Activated CD4-positive, alpha-beta T cell treated with anti-CD3 and anti-CD28 coated beads for 48 hours (primary cell): ENCODE measurements at places on chromosomes 5 and 9.

- no peak for DNase-seq
Measured at GRCh38 chr5:58081435-58081834, 378.5 kb downstream of the PLK2 start.

- no peak for DNase-seq
Measured at GRCh38 chr5:83827111-83827557, 106.5 kb upstream of the HAPLN1 start.

DNA sequence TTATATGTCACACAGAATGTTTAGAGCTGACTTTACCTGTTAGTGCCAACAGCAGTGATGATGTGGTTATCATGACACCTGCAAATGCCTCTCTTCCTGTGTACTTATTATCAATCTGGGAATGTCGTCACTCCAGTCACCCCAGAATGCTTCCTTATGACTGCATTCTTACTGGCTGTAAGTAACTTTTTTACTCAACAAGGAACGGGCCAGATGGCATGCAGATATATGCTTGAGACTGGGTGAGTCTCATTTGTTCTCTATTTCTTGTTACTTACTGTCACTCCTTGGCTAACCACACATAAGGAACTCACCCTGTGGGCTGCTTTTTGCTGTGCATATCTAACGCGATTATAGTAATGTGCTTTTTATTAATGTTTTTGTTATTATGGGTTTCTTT is 385.5 kb upstream of the MEF2C start:
- no peak for DNase-seq

DNA sequence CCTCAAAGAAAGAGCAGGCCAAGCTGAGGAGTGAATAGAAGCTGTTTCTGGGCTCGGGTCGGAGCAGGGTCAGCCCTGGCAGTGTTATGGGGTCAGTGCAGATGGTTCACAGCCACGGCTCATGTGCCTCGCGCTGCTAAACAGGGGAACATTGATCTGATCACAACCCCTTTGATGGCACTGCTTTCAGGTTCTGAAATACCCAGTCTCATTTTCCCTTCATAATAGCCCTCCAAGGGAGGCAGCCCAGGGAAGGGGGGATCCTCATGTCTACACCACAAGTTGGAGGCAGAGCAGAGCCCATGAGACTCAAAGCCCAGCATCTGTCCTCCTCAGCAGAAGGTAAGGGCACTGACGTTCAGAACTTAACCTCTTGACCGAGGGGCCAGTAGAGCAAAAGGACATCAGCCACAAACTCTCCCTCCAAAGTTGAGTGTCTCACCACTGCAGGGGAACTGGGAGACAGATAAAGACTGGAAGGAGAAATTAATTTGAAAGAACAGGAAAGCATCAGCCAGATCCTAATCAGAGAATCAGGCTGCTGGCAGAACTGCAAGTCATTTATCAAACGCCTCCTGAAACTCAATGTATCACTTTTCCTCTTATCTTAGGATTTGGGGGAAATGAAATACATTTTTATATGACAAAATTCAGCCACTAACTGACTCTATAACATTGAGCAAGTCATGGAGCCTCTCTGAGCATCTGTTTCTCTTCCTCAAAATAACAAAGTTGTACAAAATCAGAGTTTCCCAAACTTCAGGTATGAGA is 110.6 kb downstream of the SH3TC2 start:
- DNase-seq = no peak

GRCh38 chr5:32639943-32640342 is 54.6 kb downstream of the SUB1 start:
- DNase-seq = no peak

GRCh38 chr9:15203581-15203980 is 103.4 kb downstream of the TTC39B start:
- no peak for DNase-seq

GRCh38 chr5:96096724-96097123 is 135.1 kb upstream of the ELL2 start:
- DNase-seq = no peak

- DNase-seq = no peak
Measured at GRCh38 chr5:79318935-79319614, 83.1 kb downstream of the JMY start.

- no peak for DNase-seq
Measured at GRCh38 chr5:10432059-10433008, 9.3 kb upstream of the ROPN1L start.

GRCh38 chr9:2502760-2503159 is 118.8 kb upstream of the VLDLR start:
- DNase-seq = no peak

DNA sequence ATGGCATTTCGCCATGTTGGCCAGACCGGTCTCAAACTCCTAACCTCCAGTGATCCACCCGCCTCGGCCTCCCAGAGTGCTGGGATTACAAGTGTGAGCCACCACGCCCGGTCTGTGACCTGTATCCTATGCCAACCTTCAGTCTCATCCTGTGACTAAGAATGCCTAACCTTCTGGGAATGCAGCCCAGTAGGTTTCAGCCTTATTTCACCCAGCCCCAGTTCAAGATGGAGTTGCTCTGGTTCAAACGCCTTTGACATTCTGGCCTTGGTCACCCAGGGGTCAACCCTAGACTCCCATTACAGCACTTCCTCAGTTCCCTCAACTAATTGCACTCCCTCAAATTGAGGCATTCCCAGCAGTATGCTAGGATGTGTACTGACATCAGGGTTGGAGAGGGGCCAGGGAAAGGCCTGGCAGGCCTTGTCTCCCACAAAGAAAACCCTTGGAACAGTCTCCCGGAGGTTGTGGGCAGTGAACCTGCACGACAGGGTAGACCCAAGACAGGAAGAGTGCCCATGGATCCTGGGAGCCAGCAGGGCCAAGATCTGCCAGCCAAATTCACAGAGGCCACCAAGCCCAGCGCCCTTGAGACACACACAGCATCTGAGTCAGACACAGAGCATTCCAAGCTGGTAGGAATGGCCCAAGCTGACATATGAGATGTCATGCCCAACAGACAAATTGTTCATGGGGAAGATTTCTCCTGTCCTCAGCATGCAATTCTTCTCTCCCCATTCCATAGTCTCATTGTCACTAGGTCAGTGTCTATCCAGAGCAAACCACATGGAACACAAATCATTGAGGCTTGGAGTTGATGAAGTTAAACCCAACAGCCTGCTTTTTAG is 24.9 kb upstream of the SMU1 start:
- DNase-seq = no peak

DNA sequence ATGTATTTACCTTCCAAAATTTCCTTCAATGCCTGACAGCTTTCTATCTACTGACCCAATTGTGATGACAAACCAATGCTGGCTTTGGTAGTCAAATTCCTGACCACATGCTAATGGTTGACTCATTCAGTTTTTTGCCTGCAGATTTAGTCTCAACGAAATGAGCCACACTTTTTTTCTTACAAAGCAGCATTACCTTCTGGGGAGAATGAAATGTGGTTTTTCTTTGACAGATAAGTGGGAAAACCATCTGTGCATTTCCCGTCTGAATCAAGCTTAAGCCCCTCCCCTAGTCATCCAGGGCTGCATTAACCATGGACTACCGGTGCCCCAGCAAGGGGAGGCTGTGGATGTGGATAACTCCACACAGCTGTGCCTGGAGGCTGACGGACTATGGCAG is 99.6 kb upstream of the TAF11L2 start:
- DNase-seq = no peak

GRCh38 chr5:74623748-74624408 is 16.6 kb downstream of the ENC1 start:
- no peak for DNase-seq

GRCh38 chr5:9733486-9733885 is 103.3 kb upstream of the TAS2R1 start:
- DNase-seq = no peak

GRCh38 chr5:172541099-172541772 is 86.9 kb upstream of the SH3PXD2B start:
- DNase-seq = no peak

DNA sequence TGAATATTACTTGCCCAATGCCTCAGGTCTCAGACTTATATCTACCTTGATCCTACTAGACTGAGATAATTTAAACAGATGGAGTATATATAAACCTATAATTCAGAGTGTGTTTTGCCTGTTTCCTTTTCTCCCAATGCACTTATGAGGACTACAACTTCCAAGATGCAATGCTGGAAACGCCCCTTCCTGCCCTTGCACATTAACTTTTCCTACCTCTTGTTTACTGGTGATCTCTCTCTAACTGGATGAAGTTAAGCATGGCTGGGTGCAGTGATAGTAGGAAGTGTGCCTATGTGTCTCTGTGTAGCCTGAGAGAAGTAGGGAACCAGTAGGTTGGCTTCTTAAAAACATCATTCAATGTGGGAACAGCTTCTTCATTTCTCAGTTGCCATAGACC is 115.2 kb downstream of the SVEP1 start:
- DNase-seq = no peak

DNA sequence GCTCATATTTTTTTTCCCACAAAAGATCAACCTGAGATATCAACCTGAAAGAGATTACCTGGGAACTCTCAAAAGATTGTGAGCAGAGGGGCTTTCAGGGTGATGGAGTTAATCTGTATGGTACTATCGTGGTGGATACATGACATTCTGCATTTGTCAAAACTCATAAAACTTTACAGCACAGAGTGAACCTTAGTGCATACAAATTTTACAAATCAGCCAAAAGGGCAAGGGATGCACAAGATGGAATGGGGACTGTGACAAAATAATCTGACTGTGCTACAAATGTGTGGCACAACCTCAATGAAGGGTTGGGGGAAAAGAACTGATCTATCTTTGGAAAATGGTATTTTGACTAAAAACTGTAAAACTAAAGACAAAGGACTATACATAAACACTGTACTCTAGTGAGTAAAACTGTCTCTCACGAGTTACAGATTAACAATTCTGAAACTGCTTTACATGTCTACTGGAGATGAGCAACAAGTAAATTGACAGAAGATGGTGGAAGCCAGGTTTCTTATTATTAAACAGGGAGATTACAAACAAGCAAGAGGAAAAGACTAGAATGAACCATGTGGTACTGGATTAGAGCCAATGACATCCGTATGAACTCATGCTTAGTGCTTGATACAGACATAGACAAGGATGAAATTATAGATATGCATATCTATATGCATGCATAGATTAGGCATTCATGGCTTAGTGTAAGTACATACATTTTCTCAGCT is 24.8 kb upstream of the RLN1 start:
- no peak for DNase-seq

DNA sequence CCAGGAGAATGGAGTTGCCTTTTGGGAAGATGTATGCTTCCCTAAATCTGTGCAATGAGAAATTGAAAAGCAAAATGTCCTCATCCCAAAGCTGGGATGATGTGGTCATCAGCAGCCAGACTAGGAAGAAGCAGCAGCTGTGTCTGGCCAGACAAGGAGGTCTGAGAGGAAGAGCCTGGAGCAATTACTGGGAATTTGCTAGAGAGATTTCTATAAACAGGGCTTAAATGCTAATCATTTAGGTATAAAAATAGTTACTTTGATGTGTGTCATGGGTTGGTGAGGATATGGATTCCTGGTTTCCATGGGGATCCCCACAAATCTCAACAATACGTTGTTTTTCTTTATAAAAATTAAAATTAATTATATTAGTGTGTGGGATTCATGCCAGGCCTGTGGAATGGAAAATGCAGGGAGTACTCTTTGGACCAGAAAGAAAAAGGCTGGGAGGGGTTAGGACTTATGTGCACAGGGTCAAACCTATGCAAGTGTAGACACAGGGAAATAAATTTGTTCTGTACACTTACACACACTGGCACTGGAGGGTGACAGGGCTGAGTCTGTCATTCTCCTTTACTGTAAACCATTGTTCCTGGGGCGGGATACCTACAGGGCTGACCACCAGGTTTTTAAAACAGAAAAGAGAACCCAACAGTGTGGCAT is 58.7 kb upstream of the TRPC7 start:
- DNase-seq = no peak

DNA sequence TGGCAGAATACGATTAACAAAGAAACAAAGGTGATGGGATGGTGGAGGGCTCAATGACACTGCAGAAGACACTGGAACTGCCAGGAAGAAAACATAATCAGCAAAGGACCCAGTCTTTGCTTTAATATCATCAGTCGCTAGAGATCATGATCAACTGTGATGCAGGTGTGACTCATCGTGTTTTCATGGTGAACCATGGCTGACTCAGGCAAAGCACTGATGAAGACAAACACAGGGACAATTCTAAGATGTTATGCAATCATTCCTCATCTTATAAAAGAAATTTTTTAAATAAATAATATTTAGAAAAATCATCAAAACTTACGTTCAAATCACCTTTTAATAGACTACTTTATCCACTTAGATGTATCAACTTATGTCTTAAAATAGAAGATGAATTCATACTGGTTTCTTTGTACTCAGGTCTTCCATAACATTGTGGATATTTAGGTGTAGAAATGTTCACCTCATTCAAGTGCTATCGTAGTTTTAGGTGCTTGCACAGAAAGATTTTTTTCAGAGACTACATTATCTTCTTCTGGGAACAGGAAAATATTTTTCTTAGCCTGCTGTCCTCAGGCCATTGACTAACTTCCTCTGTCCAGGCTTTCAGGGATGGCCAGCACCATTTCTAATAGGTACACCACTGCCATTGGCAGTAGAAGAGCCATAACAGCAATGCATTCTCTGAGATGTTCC is 673.4 kb upstream of the MEF2C start:
- DNase-seq = peak; percentile 2

GRCh38 chr9:33393581-33393980 is 8.8 kb downstream of the AQP7 start:
- no peak for DNase-seq

DNA sequence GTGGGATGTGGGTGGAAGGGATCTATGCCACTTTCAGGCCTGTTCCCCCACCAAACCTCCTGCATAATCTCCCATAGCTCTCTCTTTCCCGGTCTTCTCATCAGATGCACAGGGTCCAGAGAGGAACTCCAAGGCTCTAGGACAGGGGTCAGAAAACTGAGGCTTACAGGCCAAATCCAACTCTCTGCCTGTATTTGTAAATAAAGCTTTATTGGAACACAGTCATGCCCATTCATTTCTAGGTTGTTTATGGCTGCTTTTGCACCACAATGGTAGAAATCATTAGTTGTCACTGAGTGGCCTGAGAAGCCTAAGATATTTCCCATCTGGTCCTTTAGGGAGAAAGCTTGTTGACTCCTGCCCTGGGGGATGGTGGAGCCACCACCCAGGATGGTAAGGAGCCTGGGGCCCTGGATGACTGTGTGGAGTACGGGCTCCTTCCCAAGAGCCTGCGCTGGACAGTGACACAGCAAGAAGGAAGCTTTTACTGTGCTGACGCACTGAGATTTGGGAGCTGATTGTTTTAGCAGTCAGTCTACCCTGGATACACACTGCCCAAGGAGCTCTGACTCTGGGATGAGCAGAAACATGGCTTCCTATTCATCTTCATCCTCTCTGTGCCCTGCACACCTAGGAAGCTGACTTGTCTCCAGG is 64.0 kb upstream of the RAPGEF1 start:
- DNase-seq = no peak

DNA sequence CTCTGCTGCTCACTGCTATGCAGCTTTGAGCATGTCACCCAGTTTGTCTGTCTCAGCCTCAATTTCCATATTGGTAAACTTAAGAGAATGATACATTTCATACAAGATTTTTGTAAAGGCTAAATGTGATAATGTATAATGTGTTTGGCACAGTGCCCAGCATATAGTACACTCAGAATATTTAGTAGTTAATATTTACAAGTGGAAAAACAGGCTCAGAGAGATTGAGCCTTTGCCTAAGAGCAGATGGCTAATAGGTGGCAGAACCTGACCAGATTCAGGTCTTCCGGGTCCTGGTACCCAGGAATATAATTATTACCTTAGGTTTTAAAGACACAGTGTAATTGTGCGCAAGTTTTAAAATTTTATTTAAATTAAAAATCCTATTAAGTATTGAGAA is 46.8 kb upstream of the KIAA1958 start:
- no peak for DNase-seq
